Lower leg skin (tissue), 4 donors: ENCODE measurements at places on chromosomes 5 and 9. TPM values are rescaled to one million over a fixed set of nuclear protein-coding genes. Genes with fewer than 3 reads are reported as not detected.

The LCN6 gene
- 7.3 TPM for total RNA-seq

- DNase-seq: no peak
These were observed 354 bp downstream of the NCBP1 start for GRCh38 chr9:97633859-97634490.

GRCh38 chr5:172280929-172281328 lies 2.6 kb downstream of the UBTD2 start:
- no peak for DNase-seq

GRCh38 chr5:150068961-150069645 lies 17.3 kb downstream of the CSF1R start:
- DNase-seq: no peak

- no peak for DNase-seq
These were observed 45.5 kb upstream of the IL7R start for GRCh38 chr5:35811108-35811741.

DNA sequence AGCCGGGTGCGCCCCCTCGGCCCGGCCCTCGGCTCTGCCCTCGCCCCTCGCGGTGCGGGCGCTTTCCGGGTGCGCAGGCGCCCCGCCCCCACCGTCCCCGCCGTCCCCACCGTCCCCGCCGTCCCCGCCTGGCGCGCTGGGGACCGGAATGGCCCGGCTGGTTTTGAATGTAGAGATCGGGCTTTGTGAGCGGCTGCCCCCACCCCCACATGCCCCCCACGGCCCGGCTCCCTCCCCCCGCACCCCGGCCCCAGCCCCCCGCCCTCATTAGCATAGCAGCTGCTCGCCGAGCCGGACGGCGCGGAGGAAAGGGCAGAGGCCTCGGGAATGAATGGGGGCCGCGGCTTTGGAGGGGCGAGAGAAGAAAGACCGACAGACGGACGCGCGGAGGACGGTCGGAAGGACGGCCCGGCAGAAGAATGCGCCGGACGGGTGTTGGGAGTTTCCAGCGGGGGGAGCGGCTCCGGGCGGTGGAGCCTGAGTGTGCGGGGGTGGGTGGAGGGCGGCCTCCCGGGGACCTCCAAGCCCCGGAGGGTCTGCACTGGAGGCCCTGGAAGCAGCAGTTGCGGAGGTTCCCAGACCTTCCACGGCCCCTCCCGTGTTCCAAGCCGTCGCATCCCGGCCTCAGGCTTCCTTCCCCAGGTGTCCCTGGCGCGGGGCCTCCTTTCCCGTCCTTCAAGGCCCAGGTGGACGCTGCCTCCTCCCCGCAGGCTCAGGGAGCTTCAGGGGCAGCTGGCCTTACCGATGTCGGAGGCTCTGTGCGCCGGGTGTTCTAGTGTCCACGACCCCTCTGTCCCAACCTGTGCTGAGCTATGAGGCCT lies 6.0 kb downstream of the NRARP start:
- no peak for DNase-seq
